Activated T-helper 9 cell treated with anti-CD3 and anti-CD28 coated beads, Interleukin-2, amount 50 U/mL, for 16 hours (primary cell): ENCODE measurements at places on chromosomes 11 and 22.

DNA sequence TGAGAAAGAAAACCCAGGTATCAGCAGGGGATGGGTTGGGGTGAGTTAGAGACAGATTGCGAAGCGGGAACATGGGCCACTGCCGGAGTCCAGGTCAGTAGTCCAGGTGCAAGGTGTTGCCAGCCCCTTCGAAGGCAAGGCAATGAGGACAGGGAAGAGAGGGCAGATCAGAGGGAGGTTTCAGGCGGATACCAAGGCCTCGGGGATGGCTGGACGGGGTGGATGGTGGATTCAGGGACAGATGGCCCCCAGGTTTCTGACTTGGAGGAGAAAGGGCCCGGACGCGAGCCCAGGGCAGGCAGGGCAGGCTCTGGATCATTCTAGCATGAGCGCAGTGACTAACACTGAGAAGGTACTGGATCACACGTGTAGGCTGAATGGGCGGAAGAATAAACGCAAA lies 25.4 kb upstream of the IGSF9B start:
- DNase-seq = no peak

DNA sequence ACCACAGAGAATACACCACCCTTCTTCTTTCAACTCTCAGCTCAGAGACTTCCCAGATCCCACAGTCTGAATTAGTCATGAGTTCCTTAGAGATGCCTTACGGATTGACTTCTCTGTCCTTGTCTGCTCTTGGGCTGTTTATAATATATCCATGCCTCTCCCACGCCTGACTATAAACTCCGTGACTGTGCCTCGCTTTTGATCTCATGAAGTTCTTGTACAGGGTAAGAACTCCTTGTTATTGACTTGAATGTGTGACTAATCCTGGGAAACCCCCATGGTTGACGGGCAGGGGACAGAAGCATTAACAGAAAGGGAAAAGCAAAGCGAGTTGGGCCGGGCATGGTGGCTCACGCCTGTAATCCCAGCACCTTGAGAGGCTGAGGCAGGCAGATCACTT lies 62.4 kb upstream of the POU2AF1 start:
- DNase-seq = no peak

DNA sequence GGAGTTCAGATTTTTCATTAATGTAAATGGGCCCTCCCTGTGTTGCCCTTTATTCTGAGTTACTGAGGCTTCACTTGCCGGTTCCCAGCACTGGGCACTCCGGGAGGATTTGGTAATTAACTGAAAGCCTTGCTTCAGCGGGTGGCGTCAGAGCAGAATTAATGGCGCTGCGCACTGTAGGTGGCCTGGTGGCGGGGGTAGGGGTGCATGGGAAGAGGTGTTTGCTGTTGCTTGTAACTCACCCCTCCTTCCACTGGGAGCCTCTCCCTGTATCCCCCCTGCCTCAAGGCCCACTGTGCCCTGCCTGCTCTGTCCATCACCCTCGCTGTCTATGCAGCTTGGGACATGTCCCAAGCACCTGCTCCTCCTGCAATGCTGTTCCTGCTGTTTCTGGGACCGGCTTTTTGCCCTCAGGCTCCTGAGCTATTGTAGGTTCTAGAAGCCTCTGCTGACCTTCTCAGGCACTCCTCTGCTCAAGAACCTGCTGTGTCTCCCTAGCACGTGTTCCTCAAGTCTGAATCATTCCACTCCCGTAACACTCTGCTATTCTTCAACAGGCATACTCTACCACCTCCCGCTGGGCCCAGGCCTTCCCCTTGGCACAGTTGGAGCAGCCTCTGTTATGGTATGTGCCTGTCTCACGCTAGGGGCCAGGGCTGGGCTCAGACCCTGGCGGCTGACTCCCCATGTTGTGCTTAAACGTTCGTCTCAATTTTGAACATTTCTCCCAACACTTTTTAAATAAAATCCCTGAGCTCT lies 24.4 kb downstream of the ARHGAP8 start:
- no peak for DNase-seq

DNA sequence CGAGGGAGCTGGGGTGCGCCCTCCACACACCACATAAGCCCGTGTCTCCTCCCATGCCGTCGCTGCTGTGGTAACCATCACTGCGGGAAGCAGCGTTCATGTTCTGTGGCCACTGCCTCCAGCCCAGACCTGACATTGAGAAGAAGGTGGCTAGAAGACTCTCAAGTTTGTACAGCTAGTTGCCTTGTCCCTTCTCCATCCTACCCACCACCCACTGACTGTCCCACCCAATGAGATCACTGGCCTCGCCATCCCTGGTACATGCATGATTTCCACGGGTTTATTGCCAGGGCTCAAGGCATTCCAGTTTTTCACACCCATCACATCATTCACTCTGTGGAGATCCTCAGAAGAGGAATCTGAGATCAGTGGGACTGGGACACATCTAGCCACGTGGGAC lies 33.0 kb downstream of the AHNAK start:
- no peak for DNase-seq

GRCh38 chr11:118396097-118396501 lies 5.3 kb upstream of the ATP5MG start:
- DNase-seq = no peak

DNA sequence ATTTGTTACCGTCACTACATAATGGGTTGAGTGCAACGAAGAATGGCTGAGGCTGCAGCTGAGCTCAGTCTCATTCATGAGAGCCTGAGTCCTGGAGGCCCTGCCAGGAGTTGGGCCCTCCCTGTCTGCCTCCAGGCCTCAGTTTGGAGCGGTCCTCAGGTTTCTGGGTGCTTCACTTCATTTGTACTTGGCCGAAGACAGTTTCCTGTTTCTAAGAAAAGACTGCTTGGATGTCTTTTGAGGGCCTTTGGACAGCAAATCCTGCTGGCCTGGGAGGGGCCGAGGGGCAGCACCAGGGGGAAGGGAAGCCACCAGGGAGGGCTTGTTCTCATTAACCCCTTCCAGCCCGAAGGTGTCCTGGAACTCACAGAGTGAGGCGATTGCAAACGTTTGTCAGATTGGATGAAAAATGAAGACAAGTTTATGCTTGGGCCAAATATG lies 163.1 kb downstream of the ETS1 start:
- DNase-seq = no peak

- DNase-seq = no peak
Observed at GRCh38 chr22:37165940-37166674, 16.4 kb upstream of the IL2RB start.

DNA sequence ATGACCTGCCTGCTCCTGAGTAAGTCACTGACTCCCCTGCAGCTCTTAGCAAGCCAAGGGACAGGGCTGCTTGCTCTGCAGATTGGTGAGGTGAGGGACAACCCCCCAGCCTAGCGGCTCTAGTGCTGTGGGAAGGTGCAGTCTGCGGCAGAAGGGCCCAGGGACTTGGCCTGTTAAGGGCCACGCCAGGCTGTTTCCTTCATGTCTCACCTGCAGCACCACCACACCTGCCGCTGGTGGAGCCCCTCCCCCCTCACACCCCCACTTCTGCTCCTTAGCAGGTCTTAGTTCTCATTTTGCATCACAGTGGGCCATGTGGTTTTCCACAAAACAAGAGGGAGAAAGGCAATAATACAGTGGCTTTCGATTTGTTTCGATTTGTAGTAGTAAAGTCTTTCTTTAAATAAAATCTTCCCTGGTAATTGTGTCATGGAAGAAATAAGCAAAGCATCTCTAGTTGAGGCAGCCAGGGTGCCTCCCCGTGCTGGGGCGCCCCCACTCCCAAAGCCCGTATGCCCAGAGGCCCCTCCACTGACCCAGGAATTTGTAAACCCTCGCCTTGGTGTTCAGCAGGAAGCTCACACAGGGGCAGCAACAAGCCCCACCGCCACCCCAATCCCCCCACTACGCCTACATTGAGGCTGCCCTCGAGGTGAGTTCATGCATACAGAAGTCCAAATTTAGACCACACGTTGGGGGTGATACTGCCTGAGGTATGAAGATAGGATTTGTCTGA lies 86.5 kb upstream of the CLDN5 start:
- DNase-seq = no peak
